ENCODE measurements at places on chromosomes 2 and 18.

DNA sequence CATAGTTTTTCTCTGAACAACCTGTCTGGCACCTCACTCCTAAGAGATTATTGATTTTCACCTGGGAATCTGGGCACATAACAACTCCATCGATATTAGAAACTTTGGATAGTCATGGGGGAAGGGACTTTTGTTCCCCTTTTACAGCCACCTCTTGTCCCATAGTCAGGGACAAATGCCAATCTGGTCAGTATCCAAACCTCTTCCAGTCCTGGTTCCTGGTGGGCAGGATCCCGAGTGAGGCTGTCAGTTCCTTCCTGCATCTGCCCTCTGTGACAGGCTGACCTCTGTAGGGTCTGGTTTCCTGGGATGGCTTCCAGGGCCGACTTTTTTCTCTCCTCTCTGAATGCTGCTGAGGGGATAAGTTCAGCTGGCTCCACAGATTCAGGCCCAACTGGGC is 11.0 kb downstream of the KIF5C start:
- no peak for DNase-seq

DNA sequence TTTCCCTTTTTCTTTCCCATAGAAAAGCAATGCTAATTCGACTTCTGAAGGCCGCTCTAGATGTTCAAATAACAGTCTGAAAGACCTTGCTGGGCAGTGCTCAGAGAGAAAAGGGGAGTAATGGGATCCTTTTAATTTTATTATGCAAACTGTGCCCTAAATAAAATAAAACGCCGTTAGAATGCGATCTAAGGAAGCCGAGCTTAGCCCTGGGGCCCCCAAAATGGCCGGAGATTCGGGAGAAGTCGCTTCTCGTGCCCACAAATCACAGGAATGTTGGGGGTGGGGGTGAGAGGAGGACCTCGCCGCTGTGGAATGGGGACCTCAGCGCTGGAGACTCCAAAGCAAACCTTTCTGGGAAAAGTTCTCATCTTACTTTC is 8.4 kb upstream of the POU3F3 start:
- no peak for DNase-seq

DNA sequence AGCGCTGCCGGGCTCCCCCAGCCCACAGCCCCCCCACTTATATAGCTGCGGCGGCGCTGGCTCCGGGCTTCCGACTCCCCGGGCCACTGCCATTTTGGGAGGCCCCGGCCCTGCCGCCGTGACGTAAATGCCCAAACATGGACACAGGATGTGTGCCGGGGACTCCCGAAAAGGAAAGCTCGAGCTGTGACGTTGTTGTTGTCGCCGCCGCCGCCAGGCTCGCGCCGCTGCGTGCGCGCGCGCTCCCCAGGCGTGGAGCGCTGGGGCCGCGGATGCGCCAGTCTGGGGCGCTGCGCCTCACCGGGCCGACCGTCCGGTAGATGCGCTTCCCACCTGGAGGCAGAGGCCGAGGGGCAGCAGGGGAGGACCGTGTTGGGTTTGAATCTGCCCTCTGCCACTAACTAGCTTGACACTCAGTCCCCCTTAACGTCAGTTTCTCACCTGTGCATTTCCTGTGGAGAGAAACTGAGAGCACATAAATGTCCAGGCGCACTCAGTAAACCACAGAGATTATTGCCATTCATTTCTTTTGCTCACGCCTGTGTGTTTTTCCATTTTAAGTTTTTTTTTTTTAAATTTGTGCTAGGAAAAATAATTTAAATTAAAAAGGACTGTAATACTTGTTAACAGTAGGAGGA is at the start of gene EGR4:
Gene EGR4 (minus strand): TSS at position 15 of the 638 bp plus-strand sequence. CDS start 231 bp downstream, outside the sequence.
- DNase-seq = peak; percentile 12

DNA sequence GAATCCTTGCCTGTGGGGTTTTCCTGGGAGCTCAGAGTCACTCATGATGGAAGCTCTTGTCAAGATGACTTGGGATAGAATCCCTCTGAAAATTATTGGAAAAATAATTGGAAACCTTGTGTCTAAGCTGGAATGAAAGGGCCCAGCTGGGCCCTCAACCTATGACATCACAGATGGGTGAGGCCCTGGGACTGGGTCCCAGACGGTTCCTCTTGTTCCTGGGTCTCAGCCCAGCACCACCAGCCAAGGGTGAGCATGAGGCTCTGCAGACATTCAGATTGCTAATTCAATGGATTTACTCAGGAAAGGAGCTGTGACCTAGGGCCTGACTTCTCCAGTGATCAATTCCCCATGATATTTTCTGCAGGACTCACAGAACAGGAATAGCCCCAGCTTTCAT is 188.3 kb upstream of the MYT1L start:
- no peak for DNase-seq

DNA sequence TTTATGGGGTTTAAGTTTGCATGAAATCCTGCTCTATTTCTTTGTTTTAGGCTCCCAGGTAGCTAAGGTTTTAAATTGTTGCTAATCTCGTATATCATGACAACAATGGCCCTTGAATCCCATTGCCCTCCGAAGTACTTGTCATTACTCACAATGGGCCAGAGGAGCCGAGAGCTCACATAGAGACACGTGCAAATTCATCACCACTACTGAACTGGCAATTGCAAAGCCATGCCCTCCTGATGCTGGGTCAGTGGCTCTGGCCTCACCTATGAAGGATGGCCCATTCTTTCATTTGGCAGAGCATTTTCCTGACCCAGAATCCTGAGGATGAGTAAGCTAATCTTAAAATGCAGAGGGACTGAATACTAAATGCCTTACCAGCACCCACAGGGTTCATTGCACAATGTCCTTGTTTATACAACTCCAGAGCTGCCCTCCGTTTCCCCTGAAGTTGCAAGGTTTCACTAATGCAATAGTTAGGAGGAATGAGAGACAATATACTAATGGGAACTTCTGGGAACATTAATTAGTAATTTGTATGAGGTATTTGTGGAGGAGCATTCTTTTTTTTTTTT is 71.6 kb upstream of the GAREM1 start:
- DNase-seq = no peak
